ENCODE measurements at places on chromosomes 3 and 15. TPM values are rescaled to one million over a fixed set of nuclear protein-coding genes. Genes with fewer than 3 reads are reported as not detected.

DNA sequence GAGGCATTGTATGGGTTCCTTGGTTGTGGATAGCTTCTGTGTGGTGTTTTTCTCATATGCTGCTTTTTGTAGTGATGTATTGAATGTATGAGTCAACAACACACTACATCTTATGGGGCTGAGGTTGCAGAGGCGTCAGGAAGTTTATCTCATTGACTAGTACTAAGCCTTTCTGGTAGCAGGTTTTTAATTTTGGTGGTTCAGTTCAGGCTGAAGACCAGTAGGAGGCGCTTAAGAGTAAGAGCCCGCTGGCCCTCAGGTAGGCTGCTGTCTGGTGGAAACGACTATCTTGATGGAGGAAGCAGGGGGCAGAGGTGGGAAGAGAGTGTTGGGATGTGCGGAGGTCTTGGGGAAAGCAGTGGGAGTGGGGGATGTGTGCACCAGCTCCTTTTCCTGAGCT, 62.4 kb downstream of the RTP4 start:
- no peak overlapping the region for H3K27ac ChIP-seq
- no peaks in the 10 kb centered on the region for H3K4me1 ChIP-seq
- DNase-seq: no peak
- no peaks in the 10 kb centered on the region for H3K27me3 ChIP-seq
- no peaks in the 10 kb centered on the region for H3K36me3 ChIP-seq

GRCh38 chr3:139120086-139121056, 75.7 kb upstream of the PRR23C start:
- peak; percentile 3 for DNase-seq
- H3K27me3 ChIP-seq: no peaks in the 10 kb centered on the region
- no peaks in the 10 kb centered on the region for H3K36me3 ChIP-seq

DNA sequence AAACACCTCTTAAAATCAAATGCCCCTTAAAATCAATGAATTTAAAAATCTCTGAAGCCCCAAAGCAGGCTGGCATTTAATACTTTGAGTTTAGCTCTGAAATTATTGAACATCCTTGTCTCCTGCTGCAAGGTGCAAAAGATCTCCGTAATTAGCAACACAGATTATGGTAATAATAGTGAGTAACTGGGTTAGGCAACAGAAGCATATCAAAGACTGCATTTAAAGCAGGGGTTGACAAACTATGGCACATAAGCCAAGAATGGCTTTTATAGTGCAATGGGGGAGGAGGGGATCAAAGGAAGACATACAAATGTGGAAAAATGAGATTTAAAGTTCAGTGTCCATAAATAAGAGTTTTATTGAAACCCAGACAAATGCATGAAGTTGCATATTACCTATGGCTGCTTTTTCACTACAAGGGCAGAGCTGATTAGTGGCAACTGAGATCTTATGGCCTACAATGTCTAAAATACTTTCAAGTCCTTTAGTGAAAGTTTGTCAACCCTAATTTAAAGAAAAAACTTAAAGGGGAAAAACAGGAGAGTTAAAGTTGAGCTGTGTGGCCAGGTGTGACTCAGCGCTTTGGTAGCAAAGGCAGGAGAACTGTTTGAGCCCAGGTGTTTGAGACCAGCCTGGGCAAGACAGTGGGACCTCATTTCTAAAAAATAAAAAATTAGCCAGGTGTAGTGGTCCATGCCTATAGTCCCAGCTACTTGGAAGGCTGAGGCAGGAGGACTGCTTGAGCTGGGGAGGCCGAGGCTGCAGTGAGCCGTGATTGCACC, 157.6 kb downstream of the TBL1XR1 start:
- DNase-seq: no peak
- no peak overlapping the region for H3K27ac ChIP-seq
- H3K27me3 ChIP-seq: no peaks in the 10 kb centered on the region
- no peak overlapping the region for H3K4me3 ChIP-seq
- H3K4me1 ChIP-seq: no peaks in the 10 kb centered on the region
- H3K36me3 ChIP-seq: no peaks in the 10 kb centered on the region

- H3K27me3 ChIP-seq: no peaks in the 10 kb centered on the region
- H3K36me3 ChIP-seq: peaks cover 14% of the 10 kb centered on the region
- H3K4me1 ChIP-seq: peaks cover 18% of the 10 kb centered on the region
- no peak for DNase-seq
Measured at GRCh38 chr3:58391156-58391865, 42.3 kb downstream of the PDHB start.

- no peaks in the 10 kb centered on the region for H3K4me1 ChIP-seq
- no peak overlapping the region for H3K27ac ChIP-seq
- H3K36me3 ChIP-seq: no peaks in the 10 kb centered on the region
- no peak for DNase-seq
- H3K27me3 ChIP-seq: no peaks in the 10 kb centered on the region
Measured at GRCh38 chr3:109933576-109933975, 596.2 kb upstream of the DPPA4 start.

DNA sequence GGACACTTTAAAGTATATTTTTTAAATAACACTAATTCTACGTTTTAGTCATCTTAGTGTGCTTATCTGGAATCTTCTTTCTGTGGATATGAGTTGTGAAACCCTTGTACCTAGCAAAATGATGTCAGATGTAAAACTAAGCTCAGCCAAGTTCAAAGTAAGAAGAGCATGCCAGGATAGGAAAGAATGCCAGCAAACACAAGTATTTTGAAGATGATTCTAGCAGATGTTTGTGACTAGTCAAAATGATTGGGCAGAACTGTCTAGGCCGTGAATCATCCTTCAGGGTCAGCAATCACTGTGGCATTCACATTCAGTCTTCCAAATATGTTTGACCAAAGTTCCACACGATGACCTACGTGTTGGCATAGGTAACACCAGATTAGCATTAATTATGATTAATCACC, 5.4 kb upstream of the PLOD2 start:
- no peak overlapping the region for H3K27ac ChIP-seq
- H3K36me3 ChIP-seq: peaks cover 4% of the 10 kb centered on the region
- no peaks in the 10 kb centered on the region for H3K4me1 ChIP-seq
- H3K27me3 ChIP-seq: no peaks in the 10 kb centered on the region

DNA sequence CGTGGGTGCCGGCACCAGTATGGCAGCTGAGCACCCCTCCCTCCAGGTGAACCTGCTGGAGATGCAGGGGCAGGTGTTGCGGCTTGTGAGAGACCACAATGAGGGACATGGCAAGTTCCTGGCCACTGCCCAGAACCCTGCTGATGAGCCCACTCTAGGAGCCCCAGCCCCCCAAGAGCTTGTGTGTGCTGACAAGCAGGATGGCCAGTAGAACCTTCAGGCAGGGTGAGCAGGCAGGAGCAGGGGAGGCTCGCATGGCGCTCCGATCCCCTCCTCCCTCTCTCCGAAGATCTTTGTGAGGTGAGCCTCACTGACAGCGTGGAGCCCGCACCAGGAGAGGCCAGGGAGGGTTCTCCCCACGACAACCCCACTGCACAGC, 29.8 kb downstream of the NGRN start:
- no peak overlapping the region for H3K4me3 ChIP-seq
- DNase-seq: no peak
- H3K27ac ChIP-seq: no peak overlapping the region
- H3K4me1 ChIP-seq: peaks cover 13% of the 10 kb centered on the region
- H3K36me3 ChIP-seq: no peaks in the 10 kb centered on the region
- H3K27me3 ChIP-seq: no peaks in the 10 kb centered on the region

DNA sequence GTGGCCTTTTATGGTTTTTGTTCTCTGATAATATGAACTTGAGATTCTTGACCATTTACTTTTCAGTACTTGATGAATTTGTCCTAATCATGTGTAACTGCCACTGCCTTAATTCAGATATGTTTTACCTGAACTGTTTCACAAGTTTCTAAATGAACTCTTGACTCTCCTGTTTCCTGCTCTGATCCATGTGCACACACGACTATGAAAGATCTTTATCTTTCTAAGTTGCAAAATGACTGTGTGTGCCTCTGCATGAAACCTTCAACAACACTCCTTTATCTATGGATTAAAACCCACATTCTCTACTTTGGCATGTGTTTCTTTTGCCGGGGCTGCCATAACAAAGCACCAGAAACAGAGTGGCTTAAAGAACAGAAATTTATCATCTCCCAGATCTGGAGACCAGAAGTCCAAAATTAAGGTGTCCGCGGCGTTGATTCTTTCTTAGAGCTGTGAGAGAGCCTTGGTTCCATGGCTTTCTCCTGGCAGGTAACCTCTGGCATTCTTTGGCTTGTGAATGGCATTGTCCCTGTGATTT, 275.0 kb downstream of the ADAMTSL3 start:
- no peak overlapping the region for H3K4me3 ChIP-seq
- no peaks in the 10 kb centered on the region for H3K27me3 ChIP-seq
- H3K4me1 ChIP-seq: no peaks in the 10 kb centered on the region
- DNase-seq: no peak
- no peaks in the 10 kb centered on the region for H3K36me3 ChIP-seq

Gene COL6A5
- total RNA-seq: not detected

Gene TERC
- 110 TPM for total RNA-seq

Gene ARL13B
- total RNA-seq: 24.5 TPM
